Uterus (tissue), 4 donors: ENCODE measurements at places on chromosomes 1 and 21.

DNA sequence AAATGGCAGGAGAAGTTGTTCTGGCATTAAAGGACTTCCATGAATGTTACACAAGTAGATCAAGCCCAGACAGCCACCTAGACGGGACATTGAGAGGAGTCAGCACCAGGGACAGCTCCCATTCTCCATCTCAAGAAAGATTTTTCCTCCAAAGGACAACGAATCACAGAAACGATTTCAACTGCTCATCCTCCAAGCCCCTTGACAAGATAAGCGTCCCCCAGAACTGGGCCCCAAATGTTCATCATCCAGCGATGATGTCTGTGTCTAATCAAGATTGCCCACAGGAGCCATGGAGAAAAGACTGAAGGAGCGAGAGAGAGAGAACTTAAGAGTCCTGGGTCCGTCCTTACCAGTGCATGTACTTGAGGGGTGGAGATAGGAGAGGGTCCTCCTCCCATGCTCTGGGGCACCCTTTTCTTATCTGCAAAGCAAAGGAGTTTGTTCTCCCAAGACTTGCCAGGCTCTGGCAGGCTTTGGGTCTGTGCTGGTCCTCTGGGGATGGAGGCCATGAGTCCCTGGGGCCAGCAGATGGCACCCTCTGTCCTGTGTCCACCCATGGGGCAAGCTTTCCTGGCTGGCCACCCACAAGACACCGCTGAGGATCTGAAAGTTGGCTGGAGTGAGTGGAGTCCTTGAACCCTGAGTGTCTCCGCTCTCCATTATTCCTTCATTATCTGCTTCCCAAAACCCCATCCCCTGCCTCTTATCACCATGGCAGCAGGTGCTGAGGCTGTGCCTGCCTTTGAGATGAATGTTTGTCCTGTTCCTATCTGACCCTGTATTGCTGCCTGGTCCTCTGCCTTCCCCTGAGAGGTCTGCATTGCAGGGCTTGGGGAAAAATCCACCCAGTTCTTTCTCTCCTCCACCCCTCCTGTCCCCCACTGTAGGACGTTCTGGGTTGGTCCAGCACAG lies 164.6 kb downstream of the ACTL8 start:
- no peaks in the 10 kb centered on the region for H3K36me3 ChIP-seq
- no peaks in the 10 kb centered on the region for H3K27me3 ChIP-seq
- no peak overlapping the region for H3K27ac ChIP-seq
- H3K4me1 ChIP-seq, result no peaks in the 10 kb centered on the region

- H3K27ac ChIP-seq, result peak overlapping the region; percentile 91
- H3K27me3 ChIP-seq, result no peaks in the 10 kb centered on the region
- H3K36me3 ChIP-seq, result no peaks in the 10 kb centered on the region
- DNase-seq, result no peak
- no peaks in the 10 kb centered on the region for H3K4me1 ChIP-seq
- H3K4me3 ChIP-seq, result no peak overlapping the region
Measured at GRCh38 chr1:89023026-89023425, 360 bp upstream of the GBP3 start.

DNA sequence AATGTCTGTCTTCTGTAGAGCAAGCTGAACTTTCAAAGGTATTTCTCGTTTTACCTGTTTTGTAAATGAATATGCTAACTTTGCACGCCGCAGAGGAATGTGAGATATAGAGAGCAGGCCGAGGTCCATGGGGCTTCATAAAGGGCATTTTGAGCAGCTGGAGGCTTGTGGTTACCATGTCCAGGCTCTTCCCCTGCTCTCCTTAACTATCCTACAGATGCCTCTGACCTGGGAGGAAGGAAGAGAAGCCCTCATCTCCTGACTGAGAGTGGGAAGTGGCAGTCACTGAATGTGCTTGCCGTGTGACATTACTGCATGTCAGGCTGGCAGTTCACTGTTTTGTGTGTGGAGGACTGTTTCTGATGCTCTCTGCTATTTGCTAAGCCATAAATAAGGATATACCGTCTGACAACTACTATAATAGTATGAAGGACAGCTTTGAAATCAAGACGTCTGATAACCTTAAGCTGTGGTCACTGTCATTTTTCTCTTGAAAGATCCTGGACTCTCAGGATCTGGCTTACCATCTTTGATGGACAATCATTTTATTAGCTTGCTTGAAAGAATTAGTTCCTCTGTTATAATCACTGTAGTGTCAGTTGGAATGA lies 92.2 kb downstream of the DYRK1A start:
- no peak overlapping the region for H3K27ac ChIP-seq
- H3K4me3 ChIP-seq, result no peak overlapping the region
- no peaks in the 10 kb centered on the region for H3K36me3 ChIP-seq
- H3K27me3 ChIP-seq, result no peaks in the 10 kb centered on the region
- peaks cover 6% of the 10 kb centered on the region for H3K4me1 ChIP-seq

DNA sequence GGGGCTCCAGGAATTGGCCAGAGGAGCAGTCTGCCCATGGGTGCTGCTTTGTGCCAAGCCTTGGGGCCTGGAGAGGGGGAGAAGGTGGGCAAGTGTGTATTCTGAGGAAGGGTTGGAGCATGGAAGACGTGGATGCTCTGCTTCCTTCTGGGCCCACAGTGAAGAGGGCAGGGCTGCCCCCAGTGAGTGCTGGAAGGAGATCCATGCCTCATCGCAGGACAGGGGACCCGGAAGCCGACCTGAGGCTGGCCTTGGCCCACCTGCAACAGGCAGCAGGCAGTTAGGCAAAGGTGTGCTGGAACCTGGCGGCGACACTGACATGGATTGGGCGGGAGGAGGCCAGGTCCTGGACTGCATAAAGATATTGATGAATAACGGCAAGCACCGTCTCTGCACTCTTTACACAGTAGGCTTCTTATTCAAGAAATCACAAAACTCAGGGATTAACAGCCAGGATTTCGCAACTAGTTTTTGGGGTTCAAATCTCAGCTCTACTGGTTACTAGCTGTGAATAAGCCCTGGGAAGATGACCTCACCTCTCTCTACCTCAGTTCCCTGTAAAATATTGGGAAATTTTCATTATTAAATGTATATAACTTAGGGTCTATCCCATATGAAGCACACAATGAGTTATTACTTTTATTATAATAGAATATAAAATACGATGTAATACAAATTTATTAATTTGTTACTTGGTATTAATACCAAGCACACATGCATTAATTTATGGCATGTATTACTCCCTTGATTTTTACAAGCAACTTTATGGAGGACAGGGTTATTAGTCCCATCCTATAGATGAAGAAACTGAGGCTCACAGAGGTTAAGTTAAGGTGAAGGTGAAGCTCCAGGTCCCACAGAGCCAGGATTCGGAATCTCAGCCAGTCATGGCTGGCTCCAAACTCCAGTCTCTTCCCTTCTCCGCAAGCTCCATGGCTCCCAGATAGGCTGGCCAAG lies 62.3 kb downstream of the DHRS3 start:
- H3K4me1 ChIP-seq, result peaks cover 5% of the 10 kb centered on the region
- peak overlapping the region; percentile 82 for H3K27ac ChIP-seq
- no peak for DNase-seq

- H3K27ac ChIP-seq, result no peak overlapping the region
- DNase-seq, result no peak
- no peaks in the 10 kb centered on the region for H3K27me3 ChIP-seq
- no peak overlapping the region for H3K4me3 ChIP-seq
Measured at GRCh38 chr1:230496451-230496850, 70.3 kb upstream of the PGBD5 start.

DNA sequence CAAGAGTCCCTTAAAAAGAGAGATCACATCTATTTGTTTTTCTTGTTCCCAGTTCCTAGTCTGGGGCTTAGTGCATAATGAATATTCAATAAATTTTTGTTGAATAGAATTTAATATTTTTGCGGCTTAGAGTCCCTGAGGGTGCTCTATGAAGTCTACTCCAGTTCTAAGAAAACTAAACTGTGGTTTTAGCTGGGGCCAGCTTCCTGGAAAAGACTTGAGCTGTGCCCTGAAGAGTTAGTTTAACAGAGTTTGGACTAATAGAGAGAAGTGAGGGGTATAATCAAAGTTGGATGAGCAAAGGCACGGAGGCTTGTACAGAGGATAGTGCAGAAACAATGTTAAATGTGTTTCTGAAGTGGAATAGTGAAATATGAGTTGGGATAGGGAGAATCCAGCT lies 168.9 kb downstream of the FASLG start:
- no peak for DNase-seq
- no peak overlapping the region for H3K27ac ChIP-seq
- H3K4me3 ChIP-seq, result no peak overlapping the region
- no peaks in the 10 kb centered on the region for H3K27me3 ChIP-seq
- no peaks in the 10 kb centered on the region for H3K4me1 ChIP-seq

GRCh38 chr1:108665067-108665466 lies 4.2 kb upstream of the HENMT1 start:
- no peaks in the 10 kb centered on the region for H3K36me3 ChIP-seq
- no peak overlapping the region for H3K4me3 ChIP-seq
- no peak for DNase-seq
- H3K4me1 ChIP-seq, result no peaks in the 10 kb centered on the region
- H3K27ac ChIP-seq, result no peak overlapping the region

GRCh38 chr1:109513110-109513710 lies 3.7 kb upstream of the AMIGO1 start:
- H3K4me1 ChIP-seq, result no peaks in the 10 kb centered on the region
- DNase-seq, result no peak
- H3K4me3 ChIP-seq, result no peak overlapping the region
- no peak overlapping the region for H3K27ac ChIP-seq
- H3K36me3 ChIP-seq, result no peaks in the 10 kb centered on the region

DNA sequence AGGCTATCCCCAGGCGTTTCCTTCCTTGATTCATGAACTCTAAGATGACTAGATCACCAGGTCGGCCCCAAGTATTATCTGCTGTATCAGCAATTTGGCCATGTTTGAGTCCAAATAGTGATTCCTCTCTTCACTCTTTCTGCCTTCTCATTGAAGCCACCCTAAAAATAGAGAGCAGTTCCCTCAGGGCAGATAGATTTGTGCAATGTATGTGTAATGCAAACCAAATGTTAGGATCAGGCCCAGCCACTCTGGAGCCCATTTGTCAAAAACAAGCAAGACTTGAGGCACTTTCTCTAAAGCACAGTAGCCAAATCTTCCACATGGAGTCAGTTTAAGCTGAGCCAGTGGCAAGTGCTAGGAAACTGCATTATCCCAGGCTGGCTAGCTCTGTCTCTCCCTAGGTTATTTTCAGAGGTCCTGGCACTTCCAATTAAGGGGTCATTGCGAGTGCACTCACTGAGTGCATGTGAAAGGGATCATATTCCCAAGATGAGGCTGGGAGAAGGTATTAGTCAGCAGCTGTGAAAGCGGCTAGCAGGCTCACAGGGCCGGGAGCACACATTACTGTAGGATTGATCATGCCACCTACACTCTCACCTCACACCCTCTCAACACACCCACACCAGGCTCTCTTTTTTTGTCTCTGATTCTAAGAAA lies 97.9 kb upstream of the RAB3GAP2 start:
- no peaks in the 10 kb centered on the region for H3K36me3 ChIP-seq
- no peaks in the 10 kb centered on the region for H3K4me1 ChIP-seq
- H3K27ac ChIP-seq, result no peak overlapping the region
- no peak for DNase-seq
- H3K4me3 ChIP-seq, result no peak overlapping the region

DNA sequence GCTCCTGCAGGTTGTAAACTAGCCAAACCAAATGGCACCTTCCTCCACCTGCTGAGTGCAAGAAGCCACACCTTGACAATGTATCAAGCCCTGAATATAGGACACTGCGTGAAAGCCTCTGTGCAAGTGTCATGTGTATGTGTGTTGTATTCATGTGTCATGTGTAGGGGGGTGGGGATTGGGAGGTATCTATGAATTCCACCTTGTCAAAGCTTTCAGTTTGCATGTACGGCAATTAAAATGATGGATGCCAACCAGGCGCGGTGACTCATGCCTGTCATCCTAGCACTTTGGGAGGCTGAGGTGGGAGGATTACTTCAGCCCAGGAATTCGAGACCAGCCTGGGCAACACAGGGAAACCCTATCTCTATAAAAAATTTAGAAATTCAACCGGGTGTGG lies 19.8 kb downstream of the CD34 start:
- no peak for DNase-seq
- H3K36me3 ChIP-seq, result no peaks in the 10 kb centered on the region
- peak overlapping the region; percentile 79 for H3K27ac ChIP-seq
- peaks cover 3% of the 10 kb centered on the region for H3K4me1 ChIP-seq
- H3K27me3 ChIP-seq, result no peaks in the 10 kb centered on the region
